ENCODE measurements at places on chromosomes 16 and 17.

DNA sequence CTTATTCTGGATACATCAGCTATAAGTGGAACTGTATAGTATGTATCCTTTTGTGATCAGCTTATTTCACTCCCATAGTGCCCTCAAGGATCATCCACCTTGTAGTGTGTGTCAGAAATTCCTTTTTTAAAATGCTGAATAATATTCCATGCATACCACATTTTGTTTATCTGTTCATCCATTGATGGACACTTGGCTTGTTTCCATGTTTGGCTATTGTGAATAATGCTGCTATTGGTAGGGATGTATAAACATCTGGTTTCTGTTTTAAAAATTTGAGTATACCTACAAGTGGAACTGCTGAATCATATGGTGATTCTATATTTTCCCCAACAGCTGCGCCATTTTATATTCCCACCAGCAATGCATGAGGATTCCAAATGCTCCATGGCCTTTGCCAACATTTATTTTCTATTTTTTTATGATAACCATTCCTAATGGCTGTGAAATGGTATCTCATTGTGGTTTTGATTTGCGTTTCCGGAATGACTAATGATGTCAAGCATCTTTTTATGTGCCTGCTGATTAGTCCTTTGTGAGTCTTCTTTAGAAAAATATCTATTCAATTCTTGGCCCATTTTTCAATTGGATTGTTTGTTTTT lies 11.6 kb downstream of the RCVRN start:
- no peak for DNase-seq

DNA sequence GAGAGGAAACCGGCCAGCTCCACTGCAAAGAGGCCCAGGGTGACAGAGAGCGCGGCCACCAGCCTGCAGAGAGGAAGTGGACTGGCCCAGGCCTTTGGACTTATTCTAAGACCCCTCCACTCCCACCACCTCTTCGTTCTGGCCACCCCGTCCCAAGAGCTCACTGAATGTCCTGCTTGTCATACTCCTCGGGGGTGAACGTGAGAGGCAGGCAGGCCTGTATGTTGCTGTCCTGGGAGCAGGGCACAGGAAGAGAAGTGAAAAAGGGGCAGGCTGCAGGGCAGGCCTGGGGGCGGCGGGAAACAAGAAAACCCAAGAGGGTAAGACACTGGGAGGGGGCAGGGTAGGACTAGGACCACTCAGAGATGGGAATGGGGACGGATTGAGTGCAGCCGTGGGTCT lies 384 bp downstream of the TMEM107 start:
- no peak for DNase-seq

DNA sequence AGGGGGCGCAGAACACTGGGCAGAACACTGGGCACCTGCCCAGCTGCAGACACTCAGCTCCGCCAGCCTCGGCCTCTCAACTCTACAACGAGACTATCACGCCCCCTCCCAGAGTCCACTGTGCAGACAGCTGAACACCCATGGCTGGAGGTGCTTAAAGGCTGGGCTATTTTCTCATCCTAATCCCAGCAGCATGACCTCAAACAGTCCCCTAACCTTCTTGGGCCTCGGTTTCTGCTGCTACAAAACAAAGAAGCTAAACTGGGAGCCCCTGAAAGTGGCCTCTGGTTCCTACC lies 27.7 kb upstream of the ZNF469 start:
- no peak for DNase-seq

DNA sequence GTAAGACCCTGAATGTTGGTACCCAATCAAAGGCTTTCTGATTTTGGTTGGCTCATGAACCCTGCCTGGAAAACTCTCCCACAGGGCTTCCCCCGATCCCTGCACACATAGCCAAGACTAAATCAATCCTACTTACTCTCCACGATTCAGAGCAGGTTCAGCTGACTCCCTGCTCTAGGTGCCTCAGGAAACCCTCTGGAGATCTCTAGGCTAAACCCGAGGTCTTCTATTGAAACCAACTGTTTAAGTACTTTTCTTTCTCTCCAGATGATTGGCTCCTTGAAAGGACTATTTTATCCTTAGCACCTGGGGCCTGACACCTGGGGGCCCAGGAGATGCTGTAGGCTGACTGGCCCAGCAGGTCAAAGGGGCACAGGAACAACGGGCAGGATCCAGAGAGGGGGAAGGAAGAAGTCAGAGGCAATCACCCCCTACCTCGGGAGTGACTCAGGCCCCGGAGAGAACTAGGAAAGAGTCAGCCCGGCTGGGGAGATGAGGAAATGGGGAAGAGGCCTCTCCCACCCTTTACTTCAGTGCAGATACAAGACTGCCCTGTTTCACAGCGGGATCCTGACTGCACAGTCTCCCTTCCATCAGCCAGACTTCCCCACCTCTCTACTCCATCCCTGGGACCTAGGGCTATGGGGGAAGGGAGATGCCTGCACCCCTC lies 2.0 kb downstream of the TBC1D10B start:
- peak; percentile 56 for DNase-seq

- DNase-seq = no peak
Observed at GRCh38 chr17:50531428-50532025, 1.0 kb upstream of the EPN3 start.

DNA sequence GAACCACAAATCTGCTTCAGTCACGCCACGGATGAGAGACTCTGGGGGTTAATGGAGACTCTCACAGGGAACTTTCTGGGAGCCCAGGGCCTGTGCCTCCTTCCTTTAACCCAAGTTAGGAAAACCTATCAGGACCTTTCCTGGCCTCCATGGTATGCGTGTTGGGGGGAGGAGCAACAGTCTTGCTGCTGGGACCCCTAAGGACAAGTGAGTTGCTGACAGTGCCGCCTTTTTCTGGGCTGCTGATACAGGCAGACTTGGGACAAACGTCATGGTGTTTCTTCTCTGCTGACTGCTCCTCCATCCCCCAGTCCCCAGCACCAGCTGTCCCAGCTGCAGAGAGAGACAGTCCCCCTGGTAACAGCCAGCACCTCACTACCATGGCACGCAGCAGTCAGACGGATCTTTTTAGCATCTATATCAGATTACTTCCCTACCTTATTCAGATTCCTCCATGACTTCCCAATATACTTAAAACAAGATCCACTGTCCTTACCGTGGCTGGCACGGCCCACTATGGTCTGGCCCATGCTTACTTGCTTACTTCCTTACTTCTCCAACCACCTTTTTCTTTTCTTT lies 6.5 kb downstream of the DPEP2NB start:
- no peak for DNase-seq

GRCh38 chr16:55597928-55598327 lies 31.4 kb downstream of the CAPNS2 start:
- no peak for DNase-seq

DNA sequence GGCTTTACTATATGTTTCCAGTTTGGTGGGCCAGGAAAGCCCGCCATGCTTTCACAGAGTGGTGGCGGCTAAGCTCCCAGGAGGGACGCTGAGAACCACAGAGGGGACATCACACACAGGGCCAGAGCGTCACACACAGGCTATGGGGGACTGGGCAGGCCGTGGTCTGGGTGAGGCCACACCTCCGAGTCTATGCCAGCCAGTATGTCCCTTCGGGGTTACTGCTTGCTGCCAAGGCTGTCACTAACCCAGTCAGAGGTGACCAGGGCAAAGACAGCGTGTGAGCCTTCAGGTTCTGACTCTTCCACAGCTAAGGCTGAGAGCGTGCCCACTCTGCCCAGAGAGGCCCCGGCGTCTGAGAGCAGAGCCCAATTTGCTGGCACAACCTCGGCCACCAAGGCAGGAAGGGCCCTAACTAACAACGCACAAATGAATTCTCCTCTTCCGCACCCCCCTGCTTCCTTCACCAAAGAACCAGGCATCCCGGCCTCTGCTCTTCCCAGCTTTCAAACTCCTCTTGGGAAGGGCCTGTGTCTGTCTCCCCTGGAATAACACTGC lies 2.9 kb downstream of the PLD6 start:
- DNase-seq = no peak

DNA sequence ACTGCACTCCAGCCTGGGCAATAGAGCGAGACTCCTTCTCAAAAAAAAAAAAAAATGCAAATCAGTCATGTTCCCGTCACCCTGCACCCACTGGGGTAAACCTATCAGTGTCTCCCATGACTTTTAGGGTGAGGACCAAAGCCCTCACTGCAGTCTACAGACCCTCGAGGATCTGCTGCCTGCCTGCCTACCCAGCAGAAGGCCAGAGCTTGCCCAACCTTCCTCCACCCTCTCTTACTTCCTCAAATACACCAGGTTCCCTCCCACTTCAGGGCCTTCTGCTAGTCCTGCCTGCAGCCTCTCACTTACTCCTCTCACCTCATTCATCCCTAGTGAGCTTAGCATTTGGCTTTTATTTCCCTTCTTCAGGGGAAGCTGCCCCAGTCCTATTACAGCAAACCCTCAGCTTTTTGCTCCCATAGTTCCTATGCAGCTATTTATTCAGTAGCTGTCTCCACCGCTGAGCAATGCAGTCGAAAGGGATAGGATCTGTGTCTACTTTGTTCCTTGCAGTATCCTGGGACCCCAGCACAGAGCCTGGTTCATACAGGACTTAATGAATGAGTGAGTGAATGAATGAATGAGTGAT lies 17.8 kb upstream of the TOB1 start:
- DNase-seq = no peak

DNA sequence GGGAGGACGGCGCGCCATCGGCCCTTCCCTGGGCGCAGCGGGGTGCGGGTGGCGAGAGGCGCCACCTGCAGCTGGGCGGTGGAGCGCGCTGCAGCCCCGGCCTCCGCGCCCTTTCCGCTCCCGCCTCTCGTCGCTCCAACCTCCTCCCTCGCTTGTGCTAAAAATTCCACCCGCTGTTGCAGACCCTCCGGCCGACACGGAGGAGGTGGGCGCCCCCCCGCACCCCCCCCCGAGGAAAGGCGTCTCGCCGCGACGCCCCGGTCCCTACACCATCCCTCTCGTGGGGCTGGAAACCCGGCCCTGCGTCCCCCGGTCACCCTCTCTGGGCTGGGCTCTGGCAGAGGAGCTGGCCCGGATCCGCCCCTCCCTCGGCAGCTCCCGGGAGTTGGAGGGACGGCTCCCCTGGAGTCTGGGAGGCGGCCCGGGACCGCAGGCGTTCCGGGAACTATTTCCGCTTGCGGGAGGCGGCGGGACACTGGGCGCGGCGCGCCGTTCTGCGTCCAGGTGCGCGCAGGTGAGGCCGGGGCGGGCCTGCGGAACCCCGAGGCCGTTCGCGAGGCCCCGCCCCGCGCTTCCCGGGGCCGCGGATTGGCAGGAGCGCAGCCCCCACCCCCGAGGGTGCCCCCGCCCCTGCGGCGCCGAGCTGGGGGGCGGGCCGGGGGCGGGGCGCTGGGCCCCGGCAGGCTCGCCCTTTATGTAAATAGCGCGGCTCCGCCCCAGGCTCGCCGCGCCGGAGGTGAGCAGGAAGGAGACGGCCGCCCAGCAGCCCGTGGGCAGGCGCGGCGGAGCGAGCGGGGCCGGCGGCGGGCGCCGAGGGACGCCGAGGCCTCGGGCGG lies at the start of gene LLGL2:
LLGL2 (plus strand) TSS at position 728 of the 836 bp plus-strand sequence. CDS start 17,730 bp downstream, outside the sequence.
- peak; percentile 50 for DNase-seq

- DNase-seq = no peak
Observed at GRCh38 chr17:61209525-61209924, 190.1 kb upstream of the TBX2 start.

GRCh38 chr17:73140566-73140965 lies 24.2 kb upstream of the SSTR2 start:
- DNase-seq = no peak

DNA sequence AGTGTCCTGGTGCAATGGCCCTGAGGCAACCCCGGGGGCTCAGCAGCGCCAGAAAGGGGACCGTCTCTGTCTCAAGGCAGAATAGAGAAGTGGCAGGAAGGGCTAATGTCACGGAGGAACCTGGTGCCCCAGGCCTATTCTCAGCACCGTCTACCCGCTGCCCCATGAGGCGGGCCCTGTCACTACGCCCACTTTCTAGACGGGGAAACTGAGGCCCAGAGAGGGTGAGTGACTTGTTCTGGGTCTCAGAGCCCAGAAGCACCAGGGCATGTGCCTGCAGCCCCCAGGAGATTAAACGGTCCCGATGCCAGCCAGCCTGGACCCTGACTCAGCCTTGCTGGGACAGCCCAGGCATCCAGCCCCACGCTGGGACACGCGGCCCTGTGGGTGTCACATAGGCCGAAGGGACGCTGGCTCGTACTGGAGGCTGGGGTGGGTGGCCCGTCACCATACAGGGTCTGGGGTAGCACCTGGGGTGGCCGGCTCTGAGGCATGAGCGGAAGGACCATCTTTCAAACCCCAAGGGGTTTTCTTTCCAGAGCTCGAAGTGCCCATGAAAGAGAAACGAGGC lies 40.2 kb upstream of the PABPN1L start:
- DNase-seq = no peak

GRCh38 chr17:75813081-75814020 lies 28.7 kb downstream of the UNK start:
- DNase-seq = no peak

GRCh38 chr17:10683853-10684252 lies 13.5 kb downstream of the SCO1 start:
- peak; percentile 61 for DNase-seq

DNA sequence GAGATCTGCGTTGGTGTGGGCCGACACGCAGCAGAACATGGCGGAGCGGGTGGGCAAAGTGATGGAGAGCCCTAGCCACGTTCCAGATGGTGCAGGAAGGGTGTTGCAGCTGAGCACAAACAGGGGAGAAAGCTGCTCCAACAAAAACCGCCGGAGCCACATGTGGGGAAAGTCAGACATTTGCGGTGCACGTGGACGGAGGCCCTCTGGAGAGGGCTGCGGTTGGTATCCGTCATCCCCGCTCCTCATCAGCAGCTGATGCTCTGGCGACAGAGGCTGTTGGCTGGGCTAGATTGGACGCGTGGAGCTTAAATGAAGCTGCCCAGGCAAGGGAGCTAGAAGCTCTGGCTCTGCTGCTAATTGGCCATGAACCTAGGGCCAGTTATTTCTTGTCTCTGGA lies 43.5 kb upstream of the ADCY9 start:
- DNase-seq = no peak

DNA sequence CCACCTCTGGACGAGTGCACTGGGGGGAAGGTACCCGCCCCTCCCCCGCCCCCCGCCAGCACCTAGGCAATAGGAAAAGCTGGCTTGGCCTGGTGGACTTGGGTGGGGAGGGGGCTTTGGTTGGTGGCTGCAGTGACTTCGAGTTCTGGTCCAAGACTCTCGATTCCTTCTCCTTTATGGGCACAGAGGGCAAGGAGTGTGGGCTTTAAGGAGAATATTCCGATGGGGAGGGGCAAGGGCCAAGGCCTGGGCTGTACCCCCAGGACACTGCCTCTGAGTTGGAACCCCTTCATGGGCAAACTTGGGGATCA lies 409 bp downstream of the ACSF2 start:
- no peak for DNase-seq

DNA sequence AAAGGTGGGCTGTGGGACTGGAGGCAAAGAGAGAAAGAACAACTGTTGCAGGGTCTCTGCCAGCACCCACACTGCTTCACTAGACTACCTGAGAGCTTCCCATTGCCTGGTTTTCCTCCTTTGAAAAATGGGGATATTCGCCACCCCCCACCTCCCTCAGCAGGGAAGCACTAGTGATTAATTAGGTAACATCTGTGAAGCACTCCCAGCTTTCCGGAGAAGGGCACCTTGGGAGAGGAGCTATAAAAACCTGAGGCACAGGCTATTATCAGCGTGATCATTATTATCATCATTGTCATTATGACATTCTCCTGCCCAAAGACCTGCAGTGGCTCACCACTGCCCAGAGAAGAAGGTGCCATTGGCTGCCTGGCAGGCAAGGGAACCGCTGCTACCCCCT lies 83.5 kb downstream of the XYLT1 start:
- no peak for DNase-seq

- DNase-seq = no peak
Observed at GRCh38 chr16:11418506-11418905, 73.2 kb downstream of the RMI2 start.

GRCh38 chr16:85928401-85928820 lies 29.4 kb downstream of the IRF8 start:
- no peak for DNase-seq
